ENCODE measurements at places on chromosomes 2 and 18.

DNA sequence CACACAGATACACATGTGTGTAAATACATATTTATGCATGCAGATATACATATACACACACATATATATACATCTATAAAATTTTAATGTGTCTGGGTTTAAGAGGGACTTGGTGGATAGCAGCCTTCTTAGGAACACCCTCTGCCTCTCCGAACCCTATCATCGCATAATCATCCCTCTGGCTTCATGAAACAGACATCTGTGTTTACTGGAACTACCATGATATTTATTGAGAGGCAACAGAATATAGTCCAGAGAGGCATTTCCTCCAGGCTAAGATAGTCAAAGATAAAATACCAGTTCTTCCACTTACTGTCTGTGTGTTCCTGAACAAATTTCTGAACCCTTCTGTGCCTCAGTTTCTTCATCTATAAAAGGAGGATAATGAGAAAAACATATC is 239.0 kb upstream of the FANCL start:
- no peak for DNase-seq

- no peak for DNase-seq
Observed at GRCh38 chr18:58257461-58257860, 213.4 kb downstream of the NEDD4L start.

- DNase-seq = no peak
Observed at GRCh38 chr2:4358837-4359236, 655.5 kb downstream of the DCDC2C start.

DNA sequence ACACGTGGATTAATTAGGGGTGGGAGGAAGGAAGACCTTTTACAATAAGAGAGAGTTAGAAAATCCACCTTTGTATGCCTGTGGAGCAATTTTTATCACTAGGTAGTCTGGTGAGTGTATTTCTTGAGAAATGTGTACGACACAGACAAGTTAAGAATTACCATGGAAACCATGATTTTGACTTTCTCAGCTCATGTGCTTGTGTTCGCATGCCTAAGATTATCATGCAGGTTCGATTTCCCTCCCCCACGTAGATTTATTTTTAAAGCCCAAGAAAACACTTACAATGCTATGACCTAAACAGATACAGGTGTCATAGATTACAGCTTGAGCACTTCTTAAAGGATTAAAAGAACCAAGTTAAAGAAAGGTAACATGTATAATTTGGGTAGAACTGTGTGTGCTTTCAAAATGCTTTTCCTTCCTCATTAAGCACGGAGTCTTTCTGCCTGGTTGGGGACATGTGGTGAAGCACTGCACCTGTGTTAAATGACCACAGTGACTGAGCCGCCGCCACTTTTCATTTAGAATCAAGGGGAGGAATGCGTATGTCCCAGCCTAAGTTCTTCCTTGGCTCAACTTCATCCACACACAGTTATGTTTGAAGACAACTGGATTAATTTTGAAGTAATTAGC is 16.6 kb downstream of the SERTAD2 start:
- DNase-seq = no peak
